Fibroblast of lung (primary cell): ENCODE measurements at places on chromosomes 3 and 15. TPM values are rescaled to one million over a fixed set of nuclear protein-coding genes. Genes with fewer than 3 reads are reported as not detected.

DNA sequence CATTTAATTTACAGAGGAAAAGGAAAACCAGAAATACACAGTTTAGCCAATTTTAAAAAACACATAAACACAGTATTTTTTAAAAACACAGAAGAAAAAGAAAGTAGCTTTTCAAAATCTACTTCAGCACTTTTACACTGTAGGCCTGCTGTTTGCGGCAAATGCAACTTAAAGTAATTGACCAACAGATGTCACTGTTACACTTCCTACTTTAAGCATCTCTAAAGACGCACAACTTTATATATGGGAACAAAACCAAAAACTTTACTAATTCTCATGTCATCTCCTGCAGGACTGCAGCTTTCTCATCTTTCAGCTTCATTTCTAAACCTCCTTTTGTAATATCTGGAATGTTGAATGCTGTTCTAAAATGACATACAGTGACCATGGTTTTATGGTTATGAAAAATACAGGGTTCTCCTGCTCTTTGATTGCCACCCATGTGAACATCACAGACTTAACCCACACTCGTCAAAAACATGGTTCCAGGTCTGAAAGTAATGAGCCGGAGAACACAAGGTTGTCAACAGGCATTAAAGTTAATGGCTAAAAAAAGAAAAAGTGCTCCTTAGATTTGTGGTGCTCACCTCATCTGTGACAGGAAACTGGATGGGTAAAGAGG lies 107.9 kb downstream of the FMN1 start:
- DNase-seq = peak; percentile 66

GRCh38 chr15:42057799-42058646 lies 36.3 kb downstream of the PLA2G4D start:
- no peak for DNase-seq

DNA sequence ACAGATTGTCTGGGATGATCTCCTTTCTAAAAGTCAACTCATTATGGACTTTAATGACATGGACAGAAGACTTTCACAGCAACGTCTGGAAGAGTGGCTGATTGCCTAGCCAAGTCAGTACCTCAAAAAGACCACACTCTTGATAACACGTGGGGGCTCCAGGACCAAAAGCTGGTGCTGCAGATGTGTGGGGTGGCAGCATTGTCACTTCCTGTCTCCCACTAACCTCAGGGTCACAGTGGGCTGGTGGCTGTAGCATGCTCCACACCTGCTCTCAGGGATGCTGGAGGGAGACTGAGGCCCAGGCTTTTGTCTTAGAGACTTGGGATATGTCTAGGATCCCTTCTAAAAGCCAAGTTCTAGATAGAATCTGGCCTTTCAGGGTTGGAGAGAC lies 118.1 kb downstream of the APBA2 start:
- DNase-seq = no peak

DNA sequence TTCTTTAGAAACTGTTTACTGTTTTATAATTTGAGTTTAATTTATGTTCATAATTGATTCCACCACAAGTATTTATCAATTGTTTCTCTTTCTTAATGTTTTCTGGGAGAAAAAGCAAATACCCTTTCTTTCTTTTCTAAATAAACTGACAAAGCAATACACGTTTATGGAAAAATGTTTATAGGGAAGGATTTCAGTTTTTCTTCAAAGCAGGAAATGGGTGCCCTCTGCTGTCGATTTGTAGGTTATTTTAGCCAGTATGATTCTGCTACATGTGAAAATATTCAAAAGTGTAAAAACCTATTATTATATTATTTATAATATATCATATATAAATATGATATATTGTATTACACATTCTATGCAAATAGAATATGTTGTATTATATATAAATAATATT lies 921.0 kb upstream of the ROBO1 start:
- peak; percentile 24 for DNase-seq

- DNase-seq = no peak
Observed at GRCh38 chr15:95169541-95170459, 938.4 kb downstream of the MCTP2 start.

Gene PTX3
- 405 and 555 TPM in 2 replicates for polyA plus RNA-seq

DNA sequence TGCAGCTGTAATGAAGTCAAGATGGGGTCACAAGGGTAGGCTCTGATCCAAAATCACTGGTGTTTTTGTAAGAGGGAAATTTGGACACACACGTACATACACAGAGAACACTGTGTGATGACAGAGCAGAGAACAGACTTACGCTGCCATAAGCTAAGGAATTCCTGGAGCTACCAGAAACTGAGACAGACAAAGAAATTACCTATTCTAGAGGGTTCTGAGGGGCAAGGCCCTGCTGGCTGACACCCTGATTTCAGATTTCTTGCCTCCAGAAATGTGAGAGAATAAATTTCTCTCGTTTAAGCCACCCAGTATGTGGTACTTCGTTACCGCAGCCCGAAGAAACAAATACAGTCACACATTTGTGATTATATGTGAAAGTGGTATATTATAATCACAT lies 24.8 kb downstream of the CBLB start:
- DNase-seq = no peak

GRCh38 chr3:178147001-178147400 lies 389.2 kb upstream of the KCNMB2 start:
- DNase-seq = no peak

DNA sequence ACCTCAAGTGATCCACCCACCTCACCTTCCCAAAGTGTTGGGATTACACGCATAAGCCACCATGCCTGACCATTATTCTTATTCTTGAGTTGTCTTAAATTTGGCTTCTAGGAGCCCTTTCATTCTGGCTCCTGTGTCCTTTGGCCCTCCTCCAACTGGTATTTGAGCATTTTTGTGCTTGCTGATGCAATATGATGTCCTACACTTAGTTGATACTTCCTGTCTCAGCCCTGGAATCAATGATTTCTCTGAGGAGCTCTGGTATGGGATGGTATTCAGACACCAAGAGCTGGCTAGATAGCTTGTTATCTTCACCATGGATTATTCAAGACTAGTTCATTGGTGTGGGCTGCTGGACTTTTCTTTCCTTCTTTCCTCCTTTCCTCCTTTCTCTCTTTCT lies 25.4 kb downstream of the ZNF621 start:
- no peak for DNase-seq

DNA sequence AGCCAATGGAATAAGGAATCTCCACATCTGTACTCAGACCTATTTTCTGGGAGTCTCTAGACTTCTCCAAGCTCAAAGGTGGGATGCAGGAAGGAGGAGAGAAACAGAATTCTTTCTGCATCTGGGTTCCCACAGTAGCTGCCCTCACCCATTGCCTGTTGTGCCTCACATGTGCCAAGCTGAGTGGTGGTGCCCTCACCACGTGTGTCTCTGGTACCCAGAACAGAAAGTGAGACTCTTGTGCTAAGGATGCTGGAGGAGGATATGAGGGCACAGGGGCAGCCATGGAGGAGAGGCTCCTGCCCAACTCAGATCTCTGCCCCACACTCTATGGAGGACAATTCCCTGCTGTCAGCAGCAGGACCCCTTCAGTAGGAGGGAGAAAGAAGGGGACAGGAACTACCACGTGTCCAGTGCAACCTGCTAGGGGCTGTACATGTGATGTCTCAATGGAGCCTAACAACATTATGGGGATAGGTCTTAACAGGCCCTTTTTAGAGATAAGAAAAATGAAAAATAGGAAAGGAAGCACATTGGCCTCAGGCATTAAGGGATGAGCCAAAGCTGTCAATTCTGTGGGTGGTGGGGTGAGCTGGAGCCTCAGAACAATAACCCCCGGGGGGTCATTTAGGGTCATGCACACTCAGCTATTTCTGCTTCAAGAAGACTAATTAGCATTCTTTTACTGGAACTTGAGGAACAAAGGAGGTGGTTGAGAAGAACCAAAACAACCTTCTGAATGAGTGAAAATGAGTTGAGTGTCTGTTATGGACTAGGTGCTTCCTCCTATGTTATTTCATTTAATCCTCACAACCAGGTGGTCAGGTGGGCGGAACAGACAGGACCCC lies 16.3 kb upstream of the NOX5 start:
- DNase-seq = no peak

Gene SMCO1
- not detected in 2 replicates for polyA plus RNA-seq

GRCh38 chr3:190566043-190566933 lies 52.4 kb downstream of the IL1RAP start:
- DNase-seq = peak; percentile 100

DNA sequence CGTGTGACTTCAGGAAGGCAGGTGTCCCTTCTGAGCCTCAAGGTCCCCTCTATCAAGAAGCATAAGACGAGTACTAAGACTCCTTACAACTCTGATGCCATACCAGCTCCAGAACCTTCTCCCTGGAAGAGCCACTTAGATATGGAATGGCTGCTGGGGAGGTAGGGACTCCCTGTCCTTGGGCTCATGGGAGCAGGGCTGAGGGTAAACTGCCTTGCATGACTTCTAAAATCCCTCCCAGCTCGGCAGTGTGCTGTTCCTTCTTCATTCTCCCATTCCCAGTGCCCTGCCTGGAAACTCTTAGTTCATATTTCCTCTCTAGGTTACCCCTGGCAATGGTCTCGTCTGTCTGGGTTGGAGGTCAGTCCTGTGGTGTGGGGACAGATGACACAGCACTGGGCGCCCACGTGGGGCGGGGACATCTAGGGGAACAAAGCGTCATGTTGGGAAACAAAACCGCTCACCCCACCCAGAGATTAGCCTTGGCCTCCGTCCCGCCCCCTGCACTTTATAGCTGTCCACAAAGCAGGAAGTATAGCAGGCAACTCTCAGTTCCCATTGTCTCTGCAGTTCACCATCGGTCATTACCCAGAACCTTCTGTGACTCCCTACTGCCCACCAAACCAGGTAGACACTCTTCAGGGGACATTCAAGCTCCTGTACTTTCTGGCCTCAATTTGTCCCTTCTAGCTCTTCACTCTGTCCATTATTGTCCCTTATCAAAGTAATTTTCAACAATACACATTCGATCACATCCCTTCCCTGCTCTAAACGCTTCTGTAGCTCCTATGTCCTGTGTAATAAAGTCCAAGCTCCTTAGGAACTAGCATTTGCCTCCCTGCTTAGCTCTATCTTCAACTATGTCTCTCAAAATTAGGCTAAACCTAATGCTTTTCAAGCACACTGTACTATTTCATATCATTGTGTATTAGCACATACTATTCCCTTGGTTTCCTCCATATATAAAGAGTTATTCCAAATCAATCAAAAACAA lies 73.8 kb downstream of the IQSEC1 start:
- no peak for DNase-seq

Gene ANKRD34C
- polyA plus RNA-seq = not detected in 2 replicates

DNA sequence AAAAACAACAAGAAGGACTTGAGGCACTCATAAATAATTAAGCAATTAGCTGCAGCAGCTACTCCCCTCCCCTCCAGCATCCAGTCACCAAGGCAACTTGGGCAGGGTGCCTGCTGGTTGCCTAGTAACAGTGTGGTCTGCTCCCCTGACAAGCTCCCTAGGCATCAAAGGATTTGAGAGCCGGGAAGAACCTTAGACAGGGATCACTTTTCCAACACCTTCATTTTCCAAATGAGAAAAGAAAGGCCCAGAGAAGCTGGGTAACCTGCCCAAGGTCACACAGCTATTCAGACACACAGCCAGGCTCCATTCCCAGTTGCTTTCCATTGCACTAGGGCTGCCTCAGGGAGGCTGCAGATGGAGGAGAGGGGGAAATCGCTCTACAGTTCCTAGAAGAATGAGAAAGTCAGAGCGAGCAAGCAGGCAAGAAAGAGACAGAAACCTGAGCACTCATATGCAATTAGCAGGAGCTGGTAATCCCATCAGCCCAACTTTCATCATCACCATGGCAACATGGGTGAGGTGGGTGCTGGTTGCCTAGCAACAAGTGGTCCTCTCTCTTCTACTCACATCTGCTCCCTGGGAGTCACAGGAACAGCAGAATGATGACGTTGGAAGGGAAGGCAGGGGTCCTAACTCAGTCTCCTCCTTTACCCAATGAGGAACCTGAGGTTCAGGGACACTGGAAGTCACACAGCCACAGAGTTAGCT lies 3.6 kb upstream of the EIF4E3 start:
- DNase-seq = peak; percentile 20
